ENCODE measurements at places on chromosomes 2 and 18. TPM values are rescaled to one million over a fixed set of nuclear protein-coding genes. Genes with fewer than 3 reads are reported as not detected.

Gene HES6
- total RNA-seq, result 8.8 TPM

Gene PDE11A
- total RNA-seq, result 0.73 TPM

Gene SMC6
- total RNA-seq, result 18.5 TPM

Gene TEX261
- total RNA-seq, result 72.3 TPM

Gene TBC1D8
- 11.7 TPM for total RNA-seq

Gene CCDC142
- total RNA-seq, result 17.5 TPM

Gene PLGLB2
- 1.2 TPM for total RNA-seq

Gene ATAD2B
- total RNA-seq, result 20.1 TPM

Measured in left lung (tissue), 14 donors.